ENCODE measurements at places on chromosomes 3 and 15.

GRCh38 chr3:28575746-28576613 lies 227.4 kb upstream of the AZI2 start:
- no peak for DNase-seq

DNA sequence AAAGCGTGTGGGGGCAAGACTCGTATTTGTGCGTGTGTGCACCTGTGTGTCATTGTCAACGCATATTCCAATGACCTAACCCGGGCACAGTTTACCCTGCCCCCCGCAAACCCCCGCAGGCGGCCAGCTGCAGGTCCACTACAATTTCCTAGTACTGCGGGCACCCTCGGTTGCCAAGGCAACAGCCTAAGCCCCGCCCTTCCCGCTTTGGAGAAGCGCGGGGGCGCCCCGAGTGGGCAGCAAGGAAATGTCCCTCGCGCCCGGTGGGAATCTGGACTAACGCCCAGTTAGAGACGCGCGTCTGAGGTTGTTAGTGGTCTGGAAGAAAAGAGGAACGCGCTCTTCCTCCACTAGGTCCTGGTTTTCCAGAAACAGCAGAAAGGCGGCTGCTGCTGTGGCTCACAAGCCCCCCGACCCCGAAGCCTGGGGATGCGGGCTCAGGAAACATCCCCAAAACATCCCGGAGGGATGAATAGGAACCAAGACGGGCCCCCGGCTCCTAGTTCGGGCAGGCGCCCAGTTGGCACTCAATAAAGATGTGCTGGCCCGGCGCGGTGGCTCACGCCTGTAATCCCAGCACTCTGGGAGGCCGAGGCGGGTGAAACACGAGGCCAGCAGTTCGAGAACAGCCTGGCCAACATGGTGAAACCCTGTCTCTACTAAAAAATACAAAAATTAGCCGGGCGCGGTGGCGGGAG lies 1.1 kb downstream of the ABHD14A start:
- DNase-seq, result no peak

DNA sequence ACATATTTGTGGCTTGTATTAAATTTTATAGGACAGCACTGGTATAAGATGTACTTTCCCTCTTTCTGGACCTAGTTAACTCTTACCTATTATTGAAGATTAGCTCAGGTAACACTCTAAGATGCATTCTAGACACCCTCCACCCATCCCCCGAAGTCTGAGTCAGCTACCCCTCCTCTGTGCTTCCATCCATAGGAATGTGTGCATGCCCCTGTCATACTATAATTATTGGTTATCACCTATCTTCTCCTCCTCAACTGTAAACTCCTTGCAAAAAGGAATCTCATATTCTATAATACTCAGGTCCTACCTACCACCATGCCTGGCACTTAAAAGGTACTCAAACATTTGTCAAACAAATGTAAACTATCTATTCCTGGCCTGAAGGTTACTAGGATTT lies 3.0 kb downstream of the PEAK1 start:
- no peak for DNase-seq

- no peak for DNase-seq
These were observed 87.6 kb downstream of the RYK start for GRCh38 chr3:134163096-134163495.

GRCh38 chr3:182294256-182294655 lies 499.0 kb upstream of the ATP11B start:
- no peak for DNase-seq

GRCh38 chr15:91853511-91853947 lies at the start of gene SLCO3A1:
SLCO3A1 (plus strand) TSS chr15:91853708.
- DNase-seq, result no peak

DNA sequence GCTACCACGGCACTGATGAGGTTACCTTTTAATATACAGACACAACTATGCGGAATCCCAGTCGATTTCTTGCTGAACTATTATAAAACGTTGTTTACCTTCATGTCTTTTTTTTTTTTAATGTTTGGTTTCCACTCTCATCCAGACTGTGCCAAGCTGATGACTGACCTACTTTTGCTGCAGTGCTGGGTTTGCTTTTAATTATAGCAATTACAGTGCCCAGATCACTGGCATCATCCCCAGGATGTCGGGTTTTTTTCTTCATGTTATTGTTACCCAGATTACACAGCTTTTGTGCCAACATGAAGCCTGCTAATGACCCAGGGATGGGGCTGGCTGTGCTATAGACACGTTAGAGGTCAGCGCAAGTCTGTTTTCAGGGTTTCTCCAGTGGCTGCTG lies 294.0 kb upstream of the ATP10A start:
- no peak for DNase-seq

All from GM18507 (cell line).